ENCODE measurements at places on chromosomes 3 and 15.

DNA sequence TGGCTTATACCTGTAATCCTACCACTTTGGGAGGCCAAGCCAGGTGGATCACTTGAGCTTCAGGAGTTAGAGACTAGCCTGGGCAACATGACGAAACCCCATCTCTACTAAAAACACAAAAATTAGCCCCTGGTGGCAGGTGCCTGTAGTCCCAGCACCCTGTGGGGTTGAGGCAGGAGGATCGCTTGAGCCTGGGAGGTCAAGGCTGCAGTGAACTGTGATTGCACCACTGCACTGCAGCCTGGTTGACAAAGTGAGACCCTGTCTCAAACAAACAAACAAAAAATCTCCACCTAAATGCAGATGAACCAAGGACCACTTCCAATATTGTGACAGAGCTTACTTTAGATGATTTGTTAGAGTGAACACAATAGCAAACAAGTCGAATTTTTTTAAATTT lies 53.7 kb downstream of the TP53BP1 start:
- DNase-seq: no peak

GRCh38 chr15:52136442-52136980 lies 23.9 kb upstream of the BCL2L10 start:
- DNase-seq: no peak

- no peak for DNase-seq
Observed at GRCh38 chr15:90232941-90233386, 777 bp downstream of the CIB1 start.

GRCh38 chr15:81752546-81752942 lies 293.3 kb downstream of the MEX3B start:
- DNase-seq: no peak

DNA sequence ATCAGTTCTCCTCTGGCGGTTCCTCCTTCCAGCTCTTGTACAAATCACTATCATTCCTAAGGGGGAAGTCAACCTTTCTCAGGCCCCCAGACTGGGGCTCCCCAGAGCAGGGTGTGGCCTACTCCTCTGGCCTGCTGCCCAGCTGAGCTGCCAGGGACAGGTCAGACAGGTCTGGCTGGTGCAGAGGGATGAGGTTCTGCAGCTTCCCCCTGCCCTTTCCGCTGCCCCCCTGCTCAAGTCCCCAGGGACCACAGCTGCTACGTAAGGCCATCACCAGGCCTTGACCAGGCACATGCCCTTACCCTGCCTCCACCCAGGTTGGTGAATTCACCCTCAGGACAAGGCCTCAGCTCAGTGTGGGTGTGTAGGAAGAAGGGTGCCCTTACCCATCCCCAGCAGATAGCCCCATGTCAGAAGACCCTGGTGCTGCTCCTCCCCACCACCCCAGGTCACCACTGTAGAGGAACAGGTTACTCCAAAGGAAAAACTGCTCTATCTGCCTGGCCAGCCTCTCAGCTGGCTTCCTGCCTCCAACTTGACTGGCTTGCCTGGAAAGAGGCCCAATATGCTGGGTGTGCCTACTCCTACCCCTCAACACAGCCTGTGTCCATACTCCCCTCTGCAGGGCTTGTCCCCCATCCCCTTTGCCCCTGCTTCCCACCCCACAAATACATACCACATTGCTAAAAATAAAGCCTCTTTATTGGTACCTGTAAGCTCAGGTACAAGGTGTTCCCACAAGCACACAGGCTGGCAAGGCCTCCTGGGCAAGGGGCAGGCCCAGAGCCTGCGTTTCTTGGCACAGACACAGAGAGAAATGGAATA lies 12.0 kb downstream of the CSRNP1 start:
- DNase-seq: no peak
